ENCODE measurements at places on chromosomes 11 and 22.

DNA sequence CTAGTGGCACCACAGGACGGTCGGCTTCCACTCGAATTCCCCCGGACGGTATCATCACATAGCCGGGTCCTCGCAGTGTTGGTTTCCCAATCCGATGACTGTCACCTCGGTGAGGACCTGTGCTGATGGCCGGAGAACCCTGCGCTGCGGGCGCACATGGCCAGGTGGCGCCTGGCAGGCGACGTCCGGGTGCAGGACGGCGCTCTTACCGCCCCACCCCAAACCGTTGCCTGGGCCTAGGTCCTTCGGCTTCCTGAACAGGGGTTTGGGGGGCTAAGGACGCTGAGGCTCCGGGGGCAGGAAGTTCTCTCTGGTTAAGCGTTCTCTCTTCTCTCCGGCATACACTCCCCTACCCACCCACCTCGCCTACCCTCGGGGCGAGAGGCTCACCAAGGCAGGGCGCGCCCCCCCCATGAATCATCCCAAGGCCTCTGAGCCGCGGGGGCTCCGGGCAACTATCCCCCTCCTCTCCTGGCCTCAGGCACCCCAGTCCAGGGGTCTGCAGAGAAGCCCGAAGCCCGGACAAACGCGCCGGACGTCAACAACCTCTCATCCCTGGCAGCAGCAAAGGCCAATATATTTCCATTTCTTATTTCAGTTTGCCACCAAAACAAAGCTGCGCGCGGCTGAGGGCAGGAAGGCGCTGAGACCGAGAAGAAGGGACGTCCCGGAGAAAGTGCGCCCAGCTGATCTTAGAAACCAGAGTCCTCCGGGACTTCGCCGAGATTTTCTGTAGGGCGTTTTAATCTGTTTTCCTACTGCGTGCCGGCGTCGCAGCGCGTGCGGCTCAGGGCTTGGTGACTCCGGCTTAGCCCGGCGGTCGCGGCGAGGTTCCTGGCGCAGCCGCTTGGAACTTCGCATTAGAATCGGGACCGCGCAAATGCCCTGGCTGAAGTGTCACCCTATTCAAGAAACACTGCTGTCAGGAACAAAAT is 5.6 kb downstream of the ALX4 start:
- no peak for DNase-seq

DNA sequence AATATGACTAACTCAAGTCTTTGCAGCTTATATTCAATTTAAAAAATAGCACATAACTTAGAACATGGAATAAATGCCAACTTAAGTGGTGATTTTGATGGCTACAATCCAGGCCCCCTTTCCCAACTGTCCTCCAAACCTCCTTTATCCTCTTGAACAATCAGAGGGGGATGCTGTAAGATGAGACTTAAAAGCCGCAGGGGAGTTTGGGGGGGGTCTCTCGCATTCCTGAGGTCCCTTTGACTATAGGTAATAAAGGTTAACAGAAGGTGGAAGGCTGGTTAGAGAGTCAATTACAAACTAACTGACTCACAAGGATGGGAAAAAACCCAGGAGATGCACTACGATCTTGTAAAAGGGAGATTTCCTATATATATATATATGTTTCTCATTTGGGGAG is 101.8 kb downstream of the KIRREL3 start:
- DNase-seq, result no peak

DNA sequence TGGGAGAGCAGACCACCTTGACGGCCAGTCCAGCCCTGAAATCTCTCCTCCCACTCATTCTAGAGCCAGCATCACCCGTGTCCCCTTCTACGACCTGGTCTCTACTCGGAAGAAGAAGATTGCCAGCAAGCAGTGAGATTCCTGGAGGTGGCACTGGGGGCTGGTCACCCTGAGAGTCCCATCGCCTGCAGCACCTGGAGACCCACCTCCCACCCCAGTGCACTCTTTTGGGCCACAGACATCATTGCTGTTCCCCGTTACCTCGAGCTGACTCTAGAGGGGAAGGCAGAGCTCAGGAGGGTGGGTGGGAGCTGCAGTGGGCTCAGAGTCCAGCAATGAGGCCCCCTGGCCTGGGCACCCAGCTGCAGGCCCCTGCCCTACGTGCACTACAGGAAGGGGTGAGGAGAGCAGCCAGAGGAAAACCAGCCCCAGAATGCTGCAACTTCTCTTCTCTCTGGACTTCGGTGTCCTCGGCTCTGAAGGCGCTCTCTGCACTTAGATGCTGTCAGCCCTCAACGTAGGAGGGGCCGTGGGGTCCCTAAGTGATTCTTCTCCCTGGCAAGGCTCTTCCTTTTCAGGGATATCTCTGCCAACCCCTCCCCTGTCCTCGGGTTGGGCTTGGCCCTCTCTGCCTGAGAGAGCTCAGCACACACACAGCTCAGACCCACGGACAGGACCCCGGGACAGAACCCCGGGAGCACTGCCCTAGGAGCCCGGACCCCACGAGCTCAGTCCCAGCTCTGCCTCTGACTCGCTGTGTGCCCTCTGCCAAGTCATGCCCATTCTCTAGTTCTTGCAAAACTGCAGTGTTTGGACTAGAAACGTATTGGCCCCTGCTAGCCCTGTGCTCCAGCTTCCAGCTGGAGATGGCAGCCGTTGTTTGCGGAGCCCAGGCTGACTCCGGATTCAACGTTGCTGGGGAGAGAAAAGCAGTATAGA is 31.3 kb downstream of the CYTH4 start:
- DNase-seq, result no peak

GRCh38 chr11:112345166-112345565 is 84.5 kb upstream of the PLET1 start:
- no peak for DNase-seq

- no peak for DNase-seq
Observed at GRCh38 chr11:65849771-65850216, 8.2 kb downstream of the CFL1 start.

DNA sequence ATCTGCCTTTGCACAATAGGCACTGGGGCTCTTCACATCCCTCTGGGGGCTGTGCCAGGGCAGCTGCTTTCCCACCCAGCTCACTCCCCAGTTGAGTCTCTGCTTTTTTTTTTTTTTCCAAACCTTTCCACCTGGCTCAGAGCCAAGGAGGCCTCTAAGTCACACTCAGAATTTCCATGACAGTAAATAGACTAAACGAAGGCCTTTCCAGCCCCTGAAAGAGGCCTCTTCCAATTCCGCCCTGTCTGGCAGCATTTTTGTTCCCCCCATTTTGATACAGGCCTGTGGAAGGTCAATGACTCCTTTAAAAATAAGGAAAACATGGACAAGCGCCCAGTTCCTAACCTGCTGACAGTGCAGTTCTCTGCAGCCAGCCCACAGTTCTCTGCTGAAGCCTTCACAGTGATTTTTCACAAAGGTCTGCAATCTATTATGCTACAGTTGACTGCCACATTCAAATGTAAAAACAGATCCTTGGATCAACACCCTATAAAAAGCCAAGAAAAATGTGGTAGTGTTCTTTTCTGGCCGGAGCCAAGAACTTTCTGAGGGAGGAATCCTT is 107.5 kb upstream of the SESN3 start:
- no peak for DNase-seq

- no peak for DNase-seq
Observed at GRCh38 chr11:114167771-114168448, 108.4 kb downstream of the ZBTB16 start.

DNA sequence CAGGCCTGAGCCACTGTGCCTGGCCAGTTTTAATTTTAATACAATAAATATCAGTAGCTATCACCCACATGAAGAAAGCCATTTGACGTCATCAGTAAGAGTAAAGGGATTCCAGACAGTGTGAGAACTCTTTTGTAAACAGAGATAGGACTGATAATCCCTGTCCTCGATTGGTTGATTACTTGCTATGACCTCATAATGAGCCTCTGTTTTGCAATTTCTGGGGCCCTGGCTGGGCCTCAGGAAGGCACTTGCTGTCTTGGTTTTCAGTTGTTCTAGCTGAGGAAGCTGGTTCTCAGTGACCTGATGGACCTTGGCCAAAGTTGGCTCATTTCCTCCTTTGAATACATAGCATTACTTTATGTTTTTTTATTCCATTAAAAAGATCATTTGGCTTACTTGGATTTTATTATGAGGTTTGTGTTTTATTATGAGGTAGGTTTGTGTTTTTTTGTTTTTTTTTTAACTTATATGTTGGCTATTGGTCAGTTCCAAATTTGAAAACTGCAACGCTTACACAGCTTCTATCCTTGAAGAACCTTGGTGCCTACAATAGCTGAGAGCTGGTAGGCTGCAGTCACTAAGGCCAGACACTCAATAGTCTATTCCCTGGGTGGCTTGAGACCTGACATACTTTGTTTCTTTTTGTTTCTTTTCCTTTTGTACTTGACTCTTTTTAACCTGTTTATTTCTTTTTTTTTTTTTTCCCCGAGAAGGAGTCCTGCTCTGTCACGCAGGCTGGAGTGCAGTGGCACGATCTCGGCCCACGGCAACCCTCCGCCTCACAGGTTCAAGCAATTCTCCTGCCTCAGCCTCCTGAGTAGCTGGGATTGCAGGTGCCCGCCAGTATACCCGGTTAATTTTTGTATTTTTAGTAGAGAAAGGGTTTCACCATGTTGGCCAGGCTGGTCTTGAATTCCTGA is 20.0 kb downstream of the MARK2 start:
- DNase-seq, result no peak

DNA sequence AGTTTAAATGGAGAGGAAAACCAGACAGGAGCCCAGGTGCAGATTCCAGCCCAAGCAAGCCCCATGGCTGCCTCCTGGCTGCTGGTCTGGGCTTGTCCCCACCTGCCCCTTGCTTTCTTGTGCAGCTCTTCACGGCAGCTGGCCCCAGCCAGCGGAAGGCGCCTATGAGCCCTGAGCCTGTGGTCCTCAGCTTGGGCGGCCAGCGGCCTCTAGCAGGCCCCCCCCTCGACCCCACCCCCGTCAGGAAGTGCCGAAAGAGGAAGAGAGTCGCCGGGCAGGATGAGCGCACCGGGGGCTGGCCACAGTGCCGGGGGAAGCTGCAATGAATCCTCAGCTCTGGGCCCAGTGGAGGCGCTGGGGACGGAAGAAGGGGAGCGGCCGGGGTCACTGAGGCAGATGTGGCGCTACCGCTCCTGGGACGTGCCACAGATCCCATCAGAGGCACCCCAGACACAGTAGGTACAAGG is 2.1 kb upstream of the DGKZ start:
- DNase-seq, result no peak

DNA sequence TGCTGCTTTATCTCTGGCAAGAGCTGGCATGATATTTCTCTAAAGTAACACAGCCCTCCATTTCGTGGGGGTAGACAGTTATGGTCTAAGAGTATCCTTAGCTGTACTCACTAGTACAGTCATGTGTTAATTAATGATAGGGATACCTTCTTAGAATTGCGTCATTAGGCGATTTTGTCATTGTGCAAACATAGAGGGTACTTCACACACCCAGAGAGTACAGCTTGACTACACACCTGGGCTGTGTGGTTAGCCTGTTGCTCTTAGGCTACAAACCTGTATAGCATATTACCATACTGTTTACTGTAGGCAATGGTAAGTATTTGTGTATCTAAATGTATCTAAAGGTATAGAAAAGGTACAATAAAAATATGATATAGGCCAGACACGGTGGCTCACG is 17.0 kb downstream of the XRCC6 start:
- DNase-seq, result no peak

- DNase-seq, result no peak
Observed at GRCh38 chr11:109140857-109141515, 281.0 kb upstream of the C11orf87 start.

GRCh38 chr22:28585324-28585723 is 94.3 kb downstream of the TTC28 start:
- no peak for DNase-seq

DNA sequence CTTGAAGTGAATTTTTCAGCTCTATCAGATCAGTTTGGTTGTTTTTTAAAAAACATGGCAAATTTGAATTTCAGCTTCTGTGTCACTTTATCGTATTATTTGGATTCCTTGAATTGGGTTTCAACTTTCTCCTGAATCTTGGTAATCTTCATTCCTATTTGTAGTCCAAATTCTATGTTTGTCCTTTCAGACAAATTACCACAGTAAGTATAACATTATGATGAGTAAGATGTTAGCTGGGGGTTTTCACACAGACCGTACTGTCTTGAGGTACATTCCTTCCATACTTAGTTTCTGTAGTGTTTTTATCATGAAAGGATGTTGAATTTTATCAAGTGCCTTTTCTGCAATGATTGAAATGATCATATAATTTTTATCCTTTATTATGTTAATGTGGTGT is 28.0 kb downstream of the OR5B17 start:
- no peak for DNase-seq

DNA sequence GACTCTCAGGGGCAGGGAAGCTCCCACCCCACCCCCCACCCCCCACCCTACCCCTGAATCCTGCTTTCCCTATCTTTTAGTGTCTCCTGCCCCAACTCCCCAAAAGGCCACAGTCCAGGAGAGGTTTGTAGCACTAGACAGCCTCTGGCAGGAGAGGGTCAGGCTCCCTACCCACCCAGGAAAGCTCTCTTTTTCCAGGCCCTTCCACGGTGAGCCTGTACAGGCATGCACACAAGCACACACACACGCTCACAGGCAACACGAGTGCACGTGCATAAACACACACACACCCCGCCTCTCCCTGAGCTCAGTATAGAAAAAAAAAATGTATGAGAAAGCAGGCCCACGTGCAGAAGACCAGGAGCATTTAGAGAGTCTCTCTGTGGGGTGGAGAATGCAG is 414.0 kb downstream of the MN1 start:
- no peak for DNase-seq

DNA sequence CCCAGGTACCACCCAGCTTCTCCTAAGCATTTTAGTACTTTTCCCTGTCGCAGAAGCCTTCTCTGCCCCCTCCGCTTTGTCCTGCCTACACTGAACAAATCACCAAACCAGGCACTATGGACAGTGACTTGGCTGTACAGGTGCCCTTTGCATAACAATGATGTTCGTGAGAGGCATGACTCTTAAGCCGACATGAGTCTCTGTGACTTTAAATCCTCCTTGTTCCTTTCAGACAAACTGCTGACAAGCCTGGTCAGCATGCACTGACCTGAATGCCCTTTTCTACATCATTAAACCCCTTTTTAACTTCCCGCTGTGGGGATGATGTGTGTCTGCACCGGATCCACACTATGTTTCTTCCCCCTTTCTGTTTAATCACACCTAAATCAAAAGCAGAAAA is 16.6 kb downstream of the CAVIN3 start:
- no peak for DNase-seq

DNA sequence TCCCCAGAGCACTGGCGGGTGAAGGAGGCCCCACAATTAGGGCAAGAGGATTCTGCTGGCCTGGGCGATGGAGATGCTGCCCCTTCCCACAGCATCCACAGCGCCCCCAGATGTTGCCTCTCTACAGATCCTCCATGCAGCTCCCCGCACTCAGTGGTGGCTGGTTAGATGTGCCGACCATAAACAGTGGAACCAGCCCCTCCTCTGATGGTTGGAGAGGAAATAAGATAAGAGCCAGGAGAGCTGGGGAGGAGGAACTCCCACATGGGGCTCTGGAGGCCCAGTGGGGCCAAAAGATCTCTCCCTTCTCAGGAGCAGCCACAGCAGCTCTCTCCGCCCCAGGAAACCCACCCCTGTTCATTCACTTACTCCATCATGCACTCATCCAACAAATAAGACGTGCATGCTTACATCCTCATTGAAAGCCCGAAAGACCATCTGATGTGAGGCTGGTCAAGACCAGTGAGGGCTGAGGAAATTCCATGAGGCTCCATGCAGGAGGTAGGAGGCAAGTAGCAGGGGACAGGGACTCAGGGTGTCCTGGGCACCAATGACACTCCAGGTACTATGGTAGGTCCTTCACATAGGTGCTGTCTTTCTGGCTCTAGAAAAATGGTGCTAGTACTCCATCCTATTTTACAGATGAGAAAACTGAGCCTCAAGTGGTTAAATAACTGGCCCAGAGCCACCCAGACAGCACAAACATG is 1.5 kb downstream of the PTGDR2 start:
- no peak for DNase-seq

All from ACHN (cell line).